Natural killer cell treated with Interleukin-12 subunit alpha and Interleukin-12 subunit beta and Interleukin-15 and Interleukin-18, amount 100 ng/mL, for 72 hours (primary cell): ENCODE measurements at places on chromosomes 5 and 9. TPM values are rescaled to one million over a fixed set of nuclear protein-coding genes. Genes with fewer than 3 reads are reported as not detected.

ITGA1 gene
- total RNA-seq: 129 TPM

ELAVL2 gene
- not detected for total RNA-seq

OR1Q1 gene
- not detected for total RNA-seq

HSPB3 gene
- not detected for total RNA-seq

WDR31 gene
- total RNA-seq: 1.4 TPM

ALDH1A1 gene
- not detected for total RNA-seq

GADD45G gene
- total RNA-seq: 24.3 TPM

AIF1L gene
- total RNA-seq: not detected

GRIN1 gene
- 0.11 TPM for total RNA-seq

PPIC gene
- total RNA-seq: not detected

CD274 gene
- 242 TPM for total RNA-seq

ADAMTS16 gene
- total RNA-seq: not detected

MED22 gene
- total RNA-seq: 34.8 TPM

BRD3 gene
- 19.1 TPM for total RNA-seq

GTF3C5 gene
- 81.4 TPM for total RNA-seq

CACFD1 gene
- 7.0 TPM for total RNA-seq

MSMP gene
- total RNA-seq: not detected

LCNL1 gene
- not detected for total RNA-seq

EHMT1 gene
- 93.1 TPM for total RNA-seq

PTGS1 gene
- total RNA-seq: 0.89 TPM

OBP2B gene
- not detected for total RNA-seq

CTXN3 gene
- not detected for total RNA-seq

ZNG1F gene
- 20.2 TPM for total RNA-seq

PRR16 gene
- total RNA-seq: not detected

SMIM32 gene
- total RNA-seq: not detected

CERT1 gene
- 30.6 TPM for total RNA-seq

ODF2 gene
- total RNA-seq: 55.4 TPM

PGM5 gene
- not detected for total RNA-seq

GRM6 gene
- not detected for total RNA-seq

NUTM2F gene
- not detected for total RNA-seq

C5orf46 gene
- total RNA-seq: not detected

PAPPA gene
- total RNA-seq: not detected

POLR1E gene
- total RNA-seq: 70.2 TPM

CFAP77 gene
- total RNA-seq: not detected

SLC45A2 gene
- not detected for total RNA-seq

RASEF gene
- not detected for total RNA-seq

FOXD4L3 gene
- not detected for total RNA-seq

ACSL6 gene
- total RNA-seq: 0.67 TPM

PCDHB15 gene
- not detected for total RNA-seq

DOCK2 gene
- 526 TPM for total RNA-seq

GAS1 gene
- 0.48 TPM for total RNA-seq

C9 gene
- total RNA-seq: not detected

FANCC gene
- 13.5 TPM for total RNA-seq

SURF6 gene
- total RNA-seq: 23.9 TPM

ARHGEF28 gene
- 0.17 TPM for total RNA-seq

KIAA1958 gene
- 3.5 TPM for total RNA-seq

SLC34A1 gene
- total RNA-seq: not detected
